A549 treated with Hydrocortisone at 1 μM for 4 hours (cell line): ENCODE measurements at places on chromosomes 16 and 17. TPM values are rescaled to one million over a fixed set of nuclear protein-coding genes. Genes with fewer than 3 reads are reported as not detected.

Gene TEKT1
- total RNA-seq: 0.03 to 0.27 TPM (median 0.16 TPM) in 5 replicates

Gene CHST5
- total RNA-seq: 0.16 to 0.35 TPM (median 0.29 TPM) in 3 of 5 replicates, not detected in the others

Gene TBC1D10B
- 26.1 to 31.4 TPM (median 28.8 TPM) in 5 replicates for total RNA-seq

Gene LRRC37A3
- total RNA-seq: 2.1 to 3.2 TPM (median 2.1 TPM) in 5 replicates

Gene MRTFB
- 8.1 to 17.2 TPM (median 13.6 TPM) in 5 replicates for total RNA-seq

Gene MYL4
- 0.21 TPM in 1 of 5 replicates, not detected in the others for total RNA-seq

Gene NOMO2
- total RNA-seq: 100.0 to 106 TPM (median 103 TPM) in 5 replicates

Gene CD300LB
- 0.03 to 0.07 TPM (median 0.06 TPM) in 4 of 5 replicates, not detected in the other for total RNA-seq

Gene PRDM7
- not detected in 5 replicates for total RNA-seq

Gene PGAP3
- 7.8 to 8.6 TPM (median 8.0 TPM) in 5 replicates for total RNA-seq

Gene ASPHD1
- 15.8 to 26.9 TPM (median 23.3 TPM) in 5 replicates for total RNA-seq
